ENCODE measurements at places on chromosomes 13 and 19.
A peak's percentile ranks its signal among the peaks of the same experiment; 100 is the strongest.

GRCh38 chr13:54216221-54216620, 1187.6 kb downstream of the OLFM4 start:
- DNase-seq = no peak

- DNase-seq = no peak
Measured at GRCh38 chr19:39211731-39212374, 7.8 kb upstream of the SYCN start.

- no peak for DNase-seq
Measured at GRCh38 chr13:108950333-108951010, 321.1 kb downstream of the MYO16 start.

GRCh38 chr13:48266701-48267639, 34.0 kb downstream of the ITM2B start:
- no peak for DNase-seq

- no peak for DNase-seq
Measured at GRCh38 chr19:5110546-5110945, 141.6 kb downstream of the KDM4B start.

DNA sequence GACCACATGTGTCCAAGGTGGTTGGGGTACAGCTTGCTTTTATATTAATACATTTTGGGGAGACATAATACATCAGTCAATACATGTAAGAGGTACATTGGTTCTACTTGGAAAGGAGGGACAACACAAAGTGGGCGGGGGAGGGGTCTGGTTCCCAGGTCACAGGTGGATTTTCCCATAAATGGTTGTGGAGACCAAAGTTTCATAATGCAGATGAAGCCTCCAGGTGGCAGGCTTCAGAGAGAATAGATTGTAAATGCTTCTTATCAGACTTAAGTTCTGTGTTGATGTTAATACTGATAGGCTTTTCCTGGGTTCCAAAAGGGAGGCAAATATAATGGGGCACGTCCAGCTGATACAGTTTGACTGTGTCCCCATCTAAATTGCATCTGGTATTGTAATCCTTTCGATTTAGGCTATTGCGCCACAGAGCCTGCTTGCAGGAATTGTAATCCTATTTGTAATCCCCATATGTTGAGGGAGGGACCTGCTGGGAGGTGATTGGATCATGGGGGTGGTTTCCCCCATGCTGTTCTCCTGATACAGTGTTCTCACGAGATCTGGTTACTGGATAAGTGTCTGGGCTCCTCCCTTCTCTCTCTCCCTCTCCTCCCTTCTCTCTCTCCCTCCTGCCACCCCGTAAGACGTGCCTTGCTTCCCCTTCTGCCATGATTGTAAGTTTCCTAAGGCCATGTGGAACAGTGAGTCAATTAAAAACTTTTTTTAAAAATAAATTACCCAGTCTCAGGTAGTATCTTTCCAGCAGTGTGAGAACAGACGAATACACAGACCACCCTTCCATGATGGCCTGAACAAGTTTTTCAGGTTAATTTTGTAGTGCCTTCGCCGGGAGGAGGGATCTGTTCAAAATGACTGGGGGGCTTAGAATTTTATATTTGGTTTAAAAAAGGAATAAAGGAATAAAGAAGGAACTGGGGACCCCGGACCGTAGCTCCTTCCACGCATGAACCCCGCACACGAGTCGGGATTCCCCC, 44.9 kb downstream of the ZNF823 start:
- no peak for DNase-seq

DNA sequence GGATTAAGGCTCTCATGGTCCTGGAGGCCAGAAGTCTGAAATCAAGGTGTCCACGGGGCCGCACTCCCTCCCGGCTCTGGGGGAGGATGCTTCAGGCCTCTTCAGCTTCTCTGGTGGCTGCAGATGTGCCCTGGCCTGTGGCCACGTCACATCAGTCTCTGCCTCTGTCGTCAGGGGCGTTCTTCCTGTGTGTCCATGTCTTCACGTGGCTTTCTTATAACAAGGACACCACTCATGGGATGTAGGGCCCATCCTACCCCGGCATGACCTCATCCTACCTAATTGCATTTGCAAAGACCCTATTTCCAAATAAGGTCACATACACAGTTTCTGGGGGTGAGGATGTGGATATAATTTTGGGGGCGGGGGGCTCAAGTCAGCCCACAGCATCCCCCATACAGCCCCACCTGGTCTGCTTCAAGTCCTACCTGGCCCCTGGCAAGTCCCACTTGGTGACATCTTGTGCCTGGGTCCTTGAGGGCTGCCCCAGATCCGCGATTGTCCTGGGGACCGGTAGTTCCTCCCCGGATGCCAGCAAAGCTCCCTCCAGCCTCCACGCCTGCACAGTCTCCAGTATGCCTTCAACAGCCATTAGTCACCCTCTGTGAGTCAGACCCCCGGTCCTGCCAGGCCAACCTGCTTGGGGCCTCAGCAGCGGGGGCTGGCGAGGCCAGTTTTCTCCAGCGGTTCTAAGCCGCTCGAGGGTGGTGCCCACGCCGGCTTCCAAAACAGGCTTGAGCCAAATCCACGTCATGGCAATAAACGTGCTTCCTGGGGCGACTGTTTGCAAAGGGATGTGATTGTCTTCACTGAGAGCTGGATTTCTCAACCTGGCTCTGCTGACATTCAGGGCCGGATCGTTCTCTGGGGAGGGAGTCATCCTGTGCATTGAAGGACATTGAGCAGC, 32.2 kb downstream of the MYO9B start:
- no peak for DNase-seq

GRCh38 chr19:46081928-46082727, 41.3 kb upstream of the IGFL4 start:
- no peak for DNase-seq

DNA sequence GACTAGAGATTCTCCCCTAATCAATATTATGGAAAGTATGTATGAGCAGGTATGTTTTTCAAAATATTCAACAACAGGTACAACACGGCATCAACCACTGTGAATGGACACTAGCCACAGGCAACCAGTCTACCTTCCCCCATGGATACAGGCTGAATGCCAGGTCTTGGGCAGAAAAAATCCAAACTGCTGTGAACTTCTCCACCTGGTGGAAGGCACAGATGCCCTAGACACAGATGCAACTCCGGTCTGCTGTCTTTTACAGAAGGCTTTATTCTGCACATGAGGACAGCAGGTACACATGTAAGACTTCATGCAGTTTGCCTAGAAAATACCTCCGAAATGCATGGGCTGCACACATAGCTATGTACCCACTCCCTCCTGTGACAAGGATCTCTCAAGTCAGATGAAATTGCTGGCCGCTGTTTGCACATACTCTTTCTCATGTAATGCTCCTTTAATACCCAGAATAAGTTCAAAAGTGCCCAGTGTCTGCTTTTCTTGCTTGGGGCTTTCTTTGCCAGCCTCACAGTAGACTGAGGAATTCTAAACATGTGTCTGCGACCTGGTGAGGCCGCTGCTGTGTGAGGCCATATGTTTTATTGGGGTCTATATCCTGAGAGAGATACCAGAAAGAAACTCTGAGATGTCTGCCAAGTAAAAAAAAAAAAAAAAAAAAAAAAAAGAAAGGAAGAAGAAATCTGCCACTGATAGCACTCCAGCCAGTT, 325.9 kb downstream of the FOXO1 start:
- no peak for DNase-seq

DNA sequence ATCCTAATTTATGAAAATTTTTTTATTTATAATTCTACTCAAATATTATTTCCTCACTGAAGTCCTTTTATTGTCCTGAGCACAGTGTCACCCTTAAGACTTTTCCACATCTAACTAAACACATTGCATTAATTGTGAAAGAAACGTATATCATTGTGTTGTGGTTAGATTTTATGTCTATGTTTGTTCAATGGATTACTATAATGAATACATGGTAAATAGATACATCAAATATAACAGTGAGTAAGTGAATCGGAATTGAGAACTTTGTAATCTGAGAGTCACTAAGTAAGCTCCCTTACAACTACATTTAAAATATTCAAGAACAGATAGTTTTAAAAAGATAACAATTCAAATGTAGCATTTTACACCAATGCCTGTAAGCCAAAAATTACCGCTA, 417.6 kb upstream of the PCDH20 start:
- no peak for DNase-seq

- DNase-seq = no peak
Measured at GRCh38 chr13:100600461-100600860, 11.9 kb upstream of the GGACT start.

- DNase-seq = no peak
Measured at GRCh38 chr19:40381321-40381720, 8.7 kb downstream of the HIPK4 start.

- no peak for DNase-seq
Measured at GRCh38 chr13:110648848-110649421, 33.6 kb downstream of the NAXD start.

DNA sequence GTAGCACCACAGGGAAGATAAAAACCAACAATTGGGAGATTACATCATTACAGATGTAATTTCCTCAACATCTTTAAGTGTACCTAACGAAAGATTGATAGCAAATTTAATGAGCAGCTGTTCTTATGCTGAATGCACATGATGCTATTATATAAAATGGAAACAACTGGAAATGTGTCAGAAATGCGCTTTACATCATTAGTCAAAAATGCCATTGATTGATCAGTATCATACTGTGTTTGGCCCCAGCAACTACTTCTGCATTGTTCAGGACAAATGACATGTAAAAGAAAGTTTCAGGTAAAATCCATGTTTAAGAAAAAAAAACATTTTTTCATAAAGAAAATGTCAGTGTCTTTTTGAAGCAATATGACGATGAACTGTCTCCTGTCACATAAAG, 625.5 kb upstream of the MIR17HG start:
- no peak for DNase-seq

DNA sequence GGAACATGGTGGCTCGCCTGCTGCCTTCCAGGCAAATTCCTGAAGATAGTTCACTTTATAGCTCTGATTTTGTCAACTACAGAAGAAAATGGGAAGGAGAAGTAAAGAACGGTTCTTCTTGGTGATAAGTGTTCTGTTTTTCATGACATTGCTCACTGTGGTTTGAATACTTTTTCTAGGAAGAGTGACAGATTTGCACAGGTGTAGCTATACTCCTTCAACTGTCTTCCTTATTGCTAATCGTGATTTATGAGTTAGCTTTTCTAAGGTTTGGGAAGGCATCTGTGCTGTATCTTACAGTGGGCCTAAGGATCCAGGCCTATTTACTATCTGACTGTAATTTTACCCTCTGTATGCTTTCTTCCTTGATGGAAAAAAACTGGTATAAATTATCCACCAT, 405.6 kb downstream of the NDFIP2 start:
- DNase-seq = no peak

GRCh38 chr19:34489175-34489574, 7.6 kb downstream of the WTIP start:
- no peak for DNase-seq

- DNase-seq = no peak
Measured at GRCh38 chr13:79548902-79549301, 67.9 kb downstream of the NDFIP2 start.

GRCh38 chr19:17235300-17235970, 9.4 kb downstream of the OCEL1 start:
- DNase-seq = peak; percentile 64

GRCh38 chr13:94609196-94609595, 7.5 kb downstream of the GPR180 start:
- DNase-seq = no peak

DNA sequence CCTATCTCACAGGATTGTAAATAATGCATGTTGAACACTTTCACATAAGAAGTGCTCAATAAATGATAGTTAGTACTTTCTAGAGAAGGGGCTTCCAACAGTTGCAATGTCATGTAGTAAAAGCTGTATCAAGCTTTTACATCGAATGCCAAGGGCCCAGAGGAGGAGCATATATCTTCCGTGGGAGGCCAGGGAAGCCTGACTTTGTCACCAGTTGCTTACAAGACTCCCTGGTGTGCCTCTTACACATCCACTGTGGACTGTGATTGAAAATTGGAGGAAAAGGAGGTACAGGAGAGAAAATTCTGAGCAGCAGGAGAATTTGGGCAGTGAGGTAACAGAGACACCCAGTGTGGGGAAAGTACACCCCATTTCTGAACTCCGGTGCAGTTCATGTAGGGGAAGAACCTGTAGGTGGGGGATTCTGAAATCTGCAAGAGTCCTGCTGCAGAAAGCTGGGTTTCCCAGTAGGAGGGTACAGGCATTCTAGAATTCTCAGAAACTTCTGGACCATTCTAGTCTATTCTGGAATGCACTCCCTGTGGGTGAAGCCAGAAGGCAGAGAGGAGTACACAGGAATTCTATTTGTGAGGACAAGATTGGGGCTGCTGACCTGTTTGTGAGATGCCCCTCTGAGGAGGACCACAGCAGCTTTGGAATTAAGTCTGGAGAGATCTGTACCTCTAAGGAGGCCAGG, 54.0 kb downstream of the ALOX5AP start:
- no peak for DNase-seq

DNA sequence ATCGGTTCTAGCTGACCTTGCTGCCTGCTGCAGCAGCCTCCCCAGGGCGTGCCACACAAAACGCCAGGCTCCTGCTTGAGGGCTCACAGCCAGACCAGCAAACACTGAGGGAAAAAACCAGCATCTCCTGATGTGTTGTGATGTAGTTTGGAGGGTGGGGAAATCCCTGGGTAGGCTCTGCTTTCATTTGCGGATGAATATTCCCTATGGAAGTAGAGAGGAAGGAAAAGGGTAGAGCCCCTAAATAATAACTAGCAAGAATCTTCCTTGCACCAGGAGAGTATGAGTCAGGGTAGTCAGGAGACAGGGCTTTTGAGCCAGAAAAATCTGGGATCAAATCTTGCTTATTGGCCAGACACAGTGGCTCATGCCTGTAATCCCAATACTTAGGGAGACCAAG, 545.3 kb downstream of the RFC3 start:
- no peak for DNase-seq

GRCh38 chr19:39546599-39546998, 6.6 kb upstream of the EID2 start:
- DNase-seq = no peak

GRCh38 chr13:31818236-31818635, 78.9 kb downstream of the RXFP2 start:
- DNase-seq = no peak

- DNase-seq = no peak
Measured at GRCh38 chr19:5839065-5840017, at the start of gene FUT6. Gene FUT6 (minus strand): TSS chr19:5839702. CDS start chr19:5832567, 7,135 bp downstream.

GRCh38 chr19:52522551-52522950, 4.9 kb upstream of the ZNF808 start:
- no peak for DNase-seq

DNA sequence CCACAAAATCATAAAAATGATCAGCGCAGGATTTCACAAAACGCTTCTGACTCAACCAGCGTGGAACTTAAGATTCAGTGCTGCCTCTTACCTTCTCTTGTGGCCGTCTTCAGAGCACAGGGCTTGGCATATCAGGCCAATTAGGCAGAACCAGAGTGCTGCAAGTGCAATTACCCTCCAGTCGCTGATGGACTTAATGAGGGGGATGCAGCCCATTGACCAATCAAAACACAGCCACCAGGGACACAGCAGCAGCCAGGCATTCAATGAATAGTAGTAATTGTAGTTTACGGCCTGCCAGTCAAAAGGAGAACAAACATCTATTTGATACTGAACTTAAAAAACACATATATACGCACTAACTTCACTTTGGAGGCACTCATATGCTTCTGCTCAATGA, 38.2 kb downstream of the TMTC4 start:
- no peak for DNase-seq

- DNase-seq = no peak
Measured at GRCh38 chr19:6066661-6067646, 43.3 kb downstream of the RFX2 start.
